Uterine smooth muscle cell (primary cell): ENCODE measurements at places on chromosomes 1 and 21. TPM values are rescaled to one million over a fixed set of nuclear protein-coding genes. Genes with fewer than 3 reads are reported as not detected.

THEM4 gene
- total RNA-seq: 7.0 and 8.3 TPM in 2 replicates

KCNA2 gene
- not detected in 2 replicates for total RNA-seq

ATP6V1G3 gene
- total RNA-seq: not detected in 2 replicates

ARHGEF16 gene
- 0.11 TPM in 1 of 2 replicates, not detected in the other for total RNA-seq

TMEM269 gene
- under 0.01 and 0.12 TPM in 2 replicates for total RNA-seq

PGLYRP3 gene
- total RNA-seq: not detected in 2 replicates

CDK18 gene
- 0.11 and 0.62 TPM in 2 replicates for total RNA-seq

ADORA1 gene
- 4.1 and 7.5 TPM in 2 replicates for total RNA-seq

AVPR1B gene
- total RNA-seq: not detected in 2 replicates

ITLN1 gene
- total RNA-seq: not detected in 2 replicates

GUCA2B gene
- total RNA-seq: not detected in 2 replicates

LCE1E gene
- not detected in 2 replicates for total RNA-seq

OR14K1 gene
- not detected in 2 replicates for total RNA-seq

NGF gene
- total RNA-seq: 7.1 and 7.9 TPM in 2 replicates

PLEKHN1 gene
- 0.75 and 0.77 TPM in 2 replicates for total RNA-seq

PODN gene
- total RNA-seq: 5.6 and 35.1 TPM in 2 replicates

GNG4 gene
- total RNA-seq: 2.7 and 3.0 TPM in 2 replicates

SPAG17 gene
- 0.22 TPM in 1 of 2 replicates, not detected in the other for total RNA-seq

PIGP gene
- total RNA-seq: 2.9 and 4.1 TPM in 2 replicates

C1QB gene
- total RNA-seq: not detected in 2 replicates

CHI3L1 gene
- 22.4 and 400 TPM in 2 replicates for total RNA-seq

C21orf91 gene
- total RNA-seq: 9.4 and 9.5 TPM in 2 replicates

KIF17 gene
- total RNA-seq: 2.7 and 4.6 TPM in 2 replicates

ALX3 gene
- total RNA-seq: not detected in 2 replicates

OR2L13 gene
- not detected in 2 replicates for total RNA-seq

WDR4 gene
- total RNA-seq: 16.7 and 19.9 TPM in 2 replicates

CEP170 gene
- 150 and 251 TPM in 2 replicates for total RNA-seq

RPS8 gene
- total RNA-seq: 1,812 and 2,006 TPM in 2 replicates

NUAK2 gene
- total RNA-seq: 1.00 and 2.2 TPM in 2 replicates

RGS13 gene
- not detected in 2 replicates for total RNA-seq

PEX11B gene
- total RNA-seq: 23.7 and 29.0 TPM in 2 replicates

SYT14 gene
- total RNA-seq: 3.3 and 4.4 TPM in 2 replicates

RHBDL2 gene
- 0.25 and 0.77 TPM in 2 replicates for total RNA-seq

PLA2G2D gene
- not detected in 2 replicates for total RNA-seq

VCAM1 gene
- 0.44 and 3.0 TPM in 2 replicates for total RNA-seq

IFNLR1 gene
- not detected in 2 replicates for total RNA-seq

FRRS1 gene
- 40.3 and 54.1 TPM in 2 replicates for total RNA-seq

OR6K3 gene
- total RNA-seq: 0.12 TPM in 1 of 2 replicates, not detected in the other

NUDT17 gene
- total RNA-seq: 2.7 and 3.3 TPM in 2 replicates

DIO1 gene
- total RNA-seq: not detected in 2 replicates
